Activated T-helper 1 cell treated with anti-CD3 and anti-CD28 coated beads, Interleukin-12 subunit alpha, Interleukin-12 subunit beta, Interleukin-2, Interleukin-4 antibody, amounts not matched to agents 30 ng/mL and 10 ng/mL and 1 ng/mL, durations not matched to agents 14 hours and 24 hours and 36 hours (primary cell): ENCODE measurements at places on chromosomes 6 and 20. TPM values are rescaled to one million over a fixed set of nuclear protein-coding genes. Genes with fewer than 3 reads are reported as not detected.

The CSNK2A1 gene
- 181 and 185 TPM in 2 replicates for total RNA-seq

The DDO gene
- total RNA-seq = not detected in 2 replicates

The C4B gene
- total RNA-seq = 4.1 and 4.7 TPM in 2 replicates

DNA sequence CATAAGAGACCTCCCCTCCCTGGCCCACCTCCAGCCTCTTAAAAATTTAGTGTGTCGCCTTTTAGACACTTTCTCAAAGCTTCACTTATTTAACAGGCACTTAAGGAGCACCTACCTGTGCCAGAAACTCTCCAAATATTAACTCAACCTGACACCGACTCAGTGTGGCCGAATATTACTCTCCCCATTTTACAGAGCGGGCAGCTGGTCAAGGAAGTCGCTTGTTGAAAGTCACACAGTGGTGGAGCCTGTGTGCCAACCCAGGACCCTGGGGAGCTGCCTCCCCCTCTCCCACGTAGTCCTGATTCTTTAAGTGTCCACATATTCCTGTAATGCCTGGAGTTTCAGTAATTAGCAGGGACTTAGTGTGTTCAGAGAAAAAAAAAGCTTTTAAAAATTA lies 1.0 kb upstream of the PMEPA1 start:
- peak overlapping the region; percentile 78 for H3K4me3 ChIP-seq
- peaks cover 15% of the 10 kb centered on the region for H3K4me1 ChIP-seq
- H3K27me3 ChIP-seq = peaks cover 39% of the 10 kb centered on the region
- DNase-seq = no peak
- no peak overlapping the region for H3K27ac ChIP-seq
- peaks cover 3% of the 10 kb centered on the region for H3K36me3 ChIP-seq

- peaks cover under 1% of the 10 kb centered on the region for H3K27me3 ChIP-seq
- DNase-seq = no peak
- H3K36me3 ChIP-seq = no peaks in the 10 kb centered on the region
- no peak overlapping the region for H3K4me3 ChIP-seq
- no peaks in the 10 kb centered on the region for H3K4me1 ChIP-seq
These were observed 28.7 kb downstream of the PXDC1 start for GRCh38 chr6:3722785-3723184.

- H3K4me3 ChIP-seq = no peak overlapping the region
- no peak for DNase-seq
- no peak overlapping the region for H3K27ac ChIP-seq
- peaks cover 5% of the 10 kb centered on the region for H3K4me1 ChIP-seq
- H3K36me3 ChIP-seq = peaks cover 31% of the 10 kb centered on the region
- no peaks in the 10 kb centered on the region for H3K27me3 ChIP-seq
These were observed 69.7 kb downstream of the SAMD3 start for GRCh38 chr6:130152908-130153510.

GRCh38 chr20:58981628-58982364 lies 740 bp downstream of the NELFCD start:
- H3K27ac ChIP-seq = peak overlapping the region; percentile 91
- peaks cover 12% of the 10 kb centered on the region for H3K27me3 ChIP-seq
- peak overlapping the region; percentile 94 for H3K4me3 ChIP-seq
- peaks cover 25% of the 10 kb centered on the region for H3K4me1 ChIP-seq
- no peak for DNase-seq

DNA sequence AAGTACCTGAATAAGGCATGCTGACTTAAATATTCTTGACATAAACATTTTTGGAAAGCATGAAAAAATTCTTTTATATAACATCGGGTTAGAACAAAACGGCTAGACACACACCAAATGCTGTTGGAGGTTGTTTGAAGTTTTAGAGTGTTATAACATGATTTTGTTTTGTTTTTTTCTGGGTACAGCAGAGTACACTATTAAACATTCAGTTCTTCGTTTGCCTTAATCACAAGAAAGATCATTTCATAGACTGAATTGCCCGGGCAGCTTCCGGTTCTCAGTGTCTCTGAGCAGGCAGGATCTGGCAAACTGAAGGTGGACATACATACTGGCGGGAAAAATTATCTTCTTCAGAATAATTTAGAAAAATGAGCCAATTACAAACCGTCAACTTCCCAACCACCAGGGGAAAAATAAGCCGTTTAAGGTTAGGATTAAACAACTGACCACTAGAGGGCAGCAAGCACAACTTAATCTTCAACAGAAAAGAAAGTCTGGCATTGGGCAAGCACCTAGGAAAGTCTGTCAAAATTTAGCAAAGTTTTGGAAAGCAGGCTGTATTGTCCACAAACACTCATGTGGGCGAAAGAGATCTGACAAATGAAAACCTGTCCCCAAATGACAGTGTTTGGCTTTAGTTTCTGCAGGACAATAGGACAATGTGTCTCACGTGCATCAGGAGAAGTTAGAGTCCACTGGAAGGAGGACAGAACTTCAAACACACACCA lies 15.0 kb downstream of the ZNF217 start:
- H3K36me3 ChIP-seq = peaks cover 71% of the 10 kb centered on the region
- no peaks in the 10 kb centered on the region for H3K27me3 ChIP-seq
- peak; percentile 62 for DNase-seq
- peaks cover 85% of the 10 kb centered on the region for H3K4me1 ChIP-seq
- H3K4me3 ChIP-seq = peak overlapping the region; percentile 83

GRCh38 chr20:61387204-61387953 lies 135.3 kb downstream of the CDH4 start:
- no peaks in the 10 kb centered on the region for H3K36me3 ChIP-seq
- no peak overlapping the region for H3K4me3 ChIP-seq
- H3K27me3 ChIP-seq = no peaks in the 10 kb centered on the region
- H3K4me1 ChIP-seq = no peaks in the 10 kb centered on the region

DNA sequence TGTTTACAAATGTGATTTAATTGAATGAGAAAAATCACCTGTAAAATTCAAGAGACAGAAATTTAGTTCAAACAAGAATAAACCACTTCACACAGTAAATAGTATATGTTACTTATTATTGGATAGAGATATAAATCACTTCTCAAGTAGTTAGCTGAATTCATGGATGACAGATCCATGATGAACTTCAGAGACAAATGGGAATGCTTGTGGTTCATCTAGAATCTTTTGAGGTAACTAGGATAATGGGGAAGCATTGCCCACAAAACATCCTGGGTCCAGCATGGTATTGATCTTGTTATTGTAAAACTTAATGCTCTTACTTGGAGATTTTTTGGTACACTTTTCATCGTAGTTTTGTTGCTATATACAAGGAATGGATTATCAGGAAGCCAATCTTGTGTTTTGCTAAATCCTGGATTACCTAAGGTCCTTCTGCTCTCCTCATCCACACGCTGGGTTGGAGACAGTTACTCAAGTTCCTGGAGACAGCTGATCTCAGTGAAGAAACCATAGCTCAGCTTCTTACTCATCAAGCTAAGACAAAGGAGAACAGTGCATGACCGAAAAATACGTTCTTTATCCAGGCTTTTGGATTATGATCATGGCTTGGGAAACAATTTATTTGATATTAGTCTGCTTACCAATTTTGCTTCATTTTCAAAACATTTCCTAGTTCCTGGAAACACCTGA lies 142.5 kb upstream of the PREP start:
- no peak overlapping the region for H3K27ac ChIP-seq
- H3K36me3 ChIP-seq = no peaks in the 10 kb centered on the region
- no peaks in the 10 kb centered on the region for H3K4me1 ChIP-seq
- H3K27me3 ChIP-seq = peaks cover 28% of the 10 kb centered on the region
- no peak for DNase-seq
